Naive thymus-derived CD8-positive, alpha-beta T cell (primary cell): ENCODE measurements at places on chromosomes 4 and X. TPM values are rescaled to one million over a fixed set of nuclear protein-coding genes. Genes with fewer than 3 reads are reported as not detected.
A peak's percentile ranks its signal among the peaks of the same experiment; 100 is the strongest.

Gene BEND2
- total RNA-seq, result not detected

Gene SPANXA2
- not detected for total RNA-seq

Gene SMS
- total RNA-seq, result 25.8 TPM

Gene CSAG1
- total RNA-seq, result not detected

Gene SHOX
- total RNA-seq, result not detected

Gene ELK1
- total RNA-seq, result 32.3 TPM

Gene HSD17B13
- total RNA-seq, result 0.94 TPM

Gene GRIA3
- total RNA-seq, result not detected

- no peak for DNase-seq
Measured at GRCh38 chr4:167541286-167541685, 307.0 kb upstream of the SPOCK3 start.

DNA sequence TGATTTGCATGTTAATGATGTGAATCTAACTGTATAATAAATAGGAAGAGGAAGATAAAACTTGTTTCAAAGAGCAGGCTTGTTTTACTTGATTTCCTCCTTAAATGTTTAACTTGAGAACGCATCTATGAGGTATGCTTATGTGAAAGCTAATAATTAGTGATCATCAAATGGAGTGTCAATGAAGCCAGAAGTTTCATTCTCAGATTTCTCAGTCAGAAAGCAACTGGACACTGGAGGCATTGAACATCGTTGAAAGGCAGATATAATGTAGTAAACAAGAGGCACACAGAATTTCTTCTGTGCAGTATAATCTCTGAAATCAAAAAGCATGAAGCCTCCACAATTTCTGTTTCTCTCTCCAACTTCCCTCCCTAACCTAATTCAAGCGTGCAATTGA is 672.9 kb downstream of the ADGRL3 start:
- no peak for DNase-seq

DNA sequence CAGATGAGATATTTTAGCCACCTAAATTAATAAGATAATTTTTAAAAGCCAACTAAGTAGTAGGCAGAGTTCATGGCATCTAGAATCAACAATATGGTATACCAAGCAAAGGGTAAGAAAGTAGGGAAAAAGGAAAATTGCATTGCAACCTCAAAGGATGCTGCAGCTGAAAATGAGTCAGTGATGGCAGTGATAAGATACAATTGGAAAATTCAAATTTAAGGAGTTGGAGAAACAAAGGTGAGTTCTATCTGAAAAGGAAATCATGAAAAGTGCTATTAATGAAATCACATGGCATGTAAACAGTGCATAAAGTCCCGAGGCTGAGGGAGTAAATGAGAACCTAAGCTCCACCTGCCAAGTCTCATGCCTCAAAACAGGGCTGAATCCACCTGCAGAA is 33.9 kb downstream of the SHROOM4 start:
- DNase-seq, result no peak

- no peak for DNase-seq
Measured at GRCh38 chr4:119794113-119794512, 165.5 kb upstream of the PDE5A start.

DNA sequence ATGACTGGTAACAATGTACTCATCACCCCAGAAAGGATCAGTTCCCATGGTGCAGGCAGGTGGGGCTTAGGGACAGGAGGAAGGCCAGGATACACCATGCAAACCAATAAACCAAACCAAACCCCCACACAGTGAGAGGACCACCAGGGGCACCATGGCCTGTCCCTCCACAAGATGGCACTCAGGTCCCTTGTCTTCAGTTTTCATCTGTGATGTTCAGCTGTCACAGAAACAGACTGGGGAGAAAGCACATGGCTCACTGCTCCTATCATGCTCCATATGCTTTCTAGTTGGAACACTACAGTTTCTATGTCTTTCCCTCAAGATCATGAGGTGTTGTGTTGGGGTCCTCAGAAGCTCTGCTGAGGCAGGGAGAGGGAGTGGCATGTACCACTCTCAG is 10.1 kb downstream of the HS3ST1 start:
- peak; percentile 18 for DNase-seq

DNA sequence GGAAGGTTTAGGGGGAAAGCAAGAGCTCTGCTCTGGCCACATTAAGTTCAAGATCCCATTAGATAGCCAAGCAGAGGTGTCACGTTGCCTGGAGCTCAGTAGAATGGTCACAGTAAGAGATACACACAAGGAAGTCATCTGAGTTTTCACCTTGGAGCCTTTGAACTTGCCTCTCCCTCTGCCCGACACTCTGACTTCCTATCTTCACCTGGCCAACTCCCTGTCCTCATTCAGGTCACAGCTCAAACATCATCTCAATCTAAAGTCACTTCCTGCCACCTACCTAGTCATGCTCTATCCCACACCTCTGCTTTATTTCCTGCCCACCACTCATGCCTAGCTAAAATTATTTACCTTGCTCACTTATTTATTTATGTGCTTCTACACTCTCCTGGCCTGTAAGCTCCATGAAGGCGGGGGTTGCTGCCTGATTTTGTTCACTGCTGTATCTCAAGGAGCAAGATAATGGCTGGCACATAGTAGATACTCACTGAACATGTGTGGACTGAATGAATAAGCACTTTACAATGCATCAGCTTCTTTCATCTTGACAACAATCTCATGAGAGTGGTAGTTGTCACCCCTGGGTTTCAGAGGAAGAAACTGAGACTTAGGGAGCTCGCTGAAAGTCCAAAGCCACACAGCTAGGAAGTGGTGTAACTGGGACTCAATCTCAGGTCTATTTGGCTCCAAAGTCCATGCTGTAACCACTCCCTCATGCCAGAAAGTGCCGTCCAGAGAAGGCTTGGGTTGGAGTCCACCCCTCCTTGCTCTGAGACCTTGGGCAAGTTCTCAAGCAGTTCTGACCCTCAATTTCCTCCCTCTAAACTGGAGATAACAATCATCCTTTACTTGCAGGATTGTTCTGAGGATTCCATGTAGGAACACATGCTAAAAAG is 40.3 kb downstream of the EFNB1 start:
- DNase-seq, result no peak

DNA sequence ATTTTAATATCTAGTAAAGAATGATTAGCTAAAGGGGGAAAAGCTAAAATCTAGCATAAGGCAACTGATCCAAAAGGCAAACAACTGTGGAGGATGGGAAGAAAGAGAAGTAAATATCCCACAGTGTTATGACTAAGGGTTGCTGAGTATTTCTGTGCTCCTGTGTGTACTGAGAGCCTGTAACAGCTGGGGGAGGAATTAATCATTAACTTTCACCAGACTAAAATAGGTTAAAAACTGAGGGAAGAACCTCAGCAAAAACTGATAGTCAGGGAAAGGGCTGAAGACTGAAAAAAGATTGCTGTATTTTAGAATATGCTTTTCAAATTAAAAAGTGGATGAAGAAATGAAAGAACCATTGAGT is 365.9 kb downstream of the CXXC4 start:
- DNase-seq, result no peak
